Right atrium auricular region (tissue), 2 donors: ENCODE measurements at places on chromosomes 13 and 19.

DNA sequence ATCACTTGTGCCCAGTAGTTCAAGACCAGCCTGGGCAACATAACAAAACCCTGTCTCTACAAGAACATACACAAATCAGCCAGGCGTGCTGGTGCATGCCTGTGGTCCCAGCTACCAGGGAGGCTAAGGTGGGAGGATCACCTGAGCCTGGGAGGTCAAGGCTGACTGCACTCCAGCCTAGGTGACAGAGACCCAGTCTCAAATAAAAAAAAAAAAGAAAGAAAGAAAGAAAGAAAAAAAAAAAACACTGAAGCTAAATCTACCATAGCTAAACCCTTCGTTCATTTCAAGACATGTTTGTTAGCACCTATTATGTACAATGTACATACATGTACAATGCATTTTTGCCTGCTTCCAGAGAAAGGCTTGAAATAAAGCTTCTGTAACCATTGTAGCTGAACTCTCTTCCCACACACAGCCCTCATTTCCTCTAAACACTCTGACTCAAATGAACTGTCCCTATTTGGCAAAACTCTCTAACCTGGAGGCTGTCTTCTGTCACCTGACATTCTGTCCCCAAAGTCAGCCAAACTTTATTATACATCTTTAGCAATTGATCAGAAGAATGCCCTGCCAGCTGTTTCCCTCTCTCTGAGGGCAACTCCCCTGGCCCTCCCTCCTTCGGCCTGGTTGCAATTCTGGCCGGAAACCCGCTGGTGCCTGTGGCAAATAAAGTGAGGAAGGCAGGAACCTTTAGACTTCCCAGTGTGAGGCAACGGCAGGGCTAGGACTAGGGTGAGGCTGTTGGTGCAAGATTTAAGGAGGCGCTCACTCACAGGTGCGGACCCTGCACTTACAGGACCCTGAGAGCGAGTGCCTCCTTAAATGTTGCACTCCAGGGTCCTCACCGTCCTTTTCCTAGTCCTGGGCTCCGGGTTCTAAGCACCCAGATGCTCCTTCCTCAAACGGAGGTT, 1.8 kb downstream of the ETHE1 start:
- DNase-seq: peak; percentile 73

DNA sequence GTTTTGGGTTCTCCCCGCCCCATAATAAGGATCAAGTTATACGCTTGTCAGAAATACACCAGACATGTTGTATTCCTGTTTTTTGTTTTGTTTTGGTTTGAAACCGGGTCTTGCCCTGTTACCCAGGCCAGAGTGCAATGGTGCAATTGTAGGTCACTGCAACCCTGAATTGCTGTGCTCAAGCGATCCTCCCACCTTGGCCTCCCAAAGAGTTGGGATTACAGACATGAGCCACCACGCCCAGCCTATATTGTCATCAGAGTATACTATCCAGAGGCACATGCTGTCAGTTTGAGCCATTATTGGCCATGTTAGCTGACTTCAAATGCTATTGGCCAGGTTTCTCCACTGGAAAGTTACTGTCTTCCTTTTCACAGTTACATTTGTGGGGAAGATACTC, 9.8 kb downstream of the SAFB start:
- no peak for DNase-seq

DNA sequence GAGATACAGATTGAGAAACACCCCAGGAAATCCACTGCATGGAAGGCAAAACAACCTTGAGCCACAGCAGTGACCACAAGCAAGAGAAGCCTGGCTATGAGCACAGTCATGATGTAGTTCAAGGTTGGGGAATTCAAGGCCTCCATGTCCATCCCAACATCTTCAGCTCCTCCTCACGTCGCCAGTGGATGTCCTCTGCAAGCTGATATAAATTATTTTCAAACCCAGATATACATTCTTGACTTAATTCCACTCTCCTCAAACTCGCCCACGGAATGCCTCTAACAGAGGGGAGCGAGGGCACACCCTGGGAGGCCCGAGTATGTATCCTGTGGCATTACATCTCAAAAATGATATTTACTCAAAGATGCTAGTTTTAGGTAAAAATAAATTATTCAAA, 105.5 kb downstream of the SHISA2 start:
- no peak for DNase-seq

- DNase-seq: no peak
Measured at GRCh38 chr19:51101171-51101865, 6.9 kb downstream of the CTU1 start.
